Stimulated activated CD8-positive, alpha-beta memory T cell treated with anti-CD3 and anti-CD28 coated beads, Interleukin-12 subunit alpha, Interleukin-12 subunit beta, amount 100 ng/mL, for 4 hours (primary cell): ENCODE measurements at places on chromosomes 5 and 9.

DNA sequence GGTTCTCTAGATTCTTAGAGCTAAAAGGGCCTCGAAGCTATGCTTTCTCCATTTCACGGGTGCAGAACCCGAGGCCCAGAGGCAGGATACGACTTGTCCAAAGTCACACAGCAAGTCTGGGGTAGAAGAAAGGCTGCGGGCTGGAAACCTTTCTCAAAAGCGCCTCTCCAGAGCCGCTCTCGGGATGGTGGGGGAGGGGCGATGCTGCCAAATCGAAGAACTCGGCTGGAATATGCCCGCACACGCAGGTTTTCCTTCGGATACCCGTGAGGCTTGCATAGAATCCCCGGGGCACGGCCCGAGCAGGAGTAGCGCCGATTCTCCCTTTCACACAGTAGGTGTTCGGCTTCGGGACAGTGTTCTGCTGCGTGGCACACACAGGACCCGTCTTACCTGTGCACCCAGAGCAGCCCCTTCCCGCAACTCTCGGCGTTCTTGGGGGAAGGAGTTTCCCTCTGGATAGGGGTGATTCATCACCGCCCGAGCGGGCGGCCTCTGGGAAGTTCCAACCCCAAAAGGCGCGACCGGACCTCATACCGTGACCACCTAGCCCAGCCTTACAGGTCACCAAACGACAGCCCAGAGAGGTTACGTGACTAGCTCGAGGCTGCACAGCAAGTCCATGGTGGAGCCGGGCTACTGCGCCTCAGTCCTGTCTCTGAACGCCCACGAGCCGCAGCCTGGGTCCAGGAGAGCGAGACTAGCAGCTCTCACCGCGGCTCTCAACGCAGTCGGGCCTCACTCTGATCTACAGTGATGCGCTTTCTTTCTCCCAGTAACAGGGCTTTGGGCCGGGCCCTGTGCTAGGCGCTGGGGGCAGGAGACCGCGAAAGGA is 4.1 kb downstream of the PAX5 start:
- DNase-seq, result no peak

- no peak for DNase-seq
Measured at GRCh38 chr5:71697967-71698366, 21.1 kb upstream of the CARTPT start.

- no peak for DNase-seq
Measured at GRCh38 chr9:93479726-93480125, 26.3 kb upstream of the FAM120AOS start.

DNA sequence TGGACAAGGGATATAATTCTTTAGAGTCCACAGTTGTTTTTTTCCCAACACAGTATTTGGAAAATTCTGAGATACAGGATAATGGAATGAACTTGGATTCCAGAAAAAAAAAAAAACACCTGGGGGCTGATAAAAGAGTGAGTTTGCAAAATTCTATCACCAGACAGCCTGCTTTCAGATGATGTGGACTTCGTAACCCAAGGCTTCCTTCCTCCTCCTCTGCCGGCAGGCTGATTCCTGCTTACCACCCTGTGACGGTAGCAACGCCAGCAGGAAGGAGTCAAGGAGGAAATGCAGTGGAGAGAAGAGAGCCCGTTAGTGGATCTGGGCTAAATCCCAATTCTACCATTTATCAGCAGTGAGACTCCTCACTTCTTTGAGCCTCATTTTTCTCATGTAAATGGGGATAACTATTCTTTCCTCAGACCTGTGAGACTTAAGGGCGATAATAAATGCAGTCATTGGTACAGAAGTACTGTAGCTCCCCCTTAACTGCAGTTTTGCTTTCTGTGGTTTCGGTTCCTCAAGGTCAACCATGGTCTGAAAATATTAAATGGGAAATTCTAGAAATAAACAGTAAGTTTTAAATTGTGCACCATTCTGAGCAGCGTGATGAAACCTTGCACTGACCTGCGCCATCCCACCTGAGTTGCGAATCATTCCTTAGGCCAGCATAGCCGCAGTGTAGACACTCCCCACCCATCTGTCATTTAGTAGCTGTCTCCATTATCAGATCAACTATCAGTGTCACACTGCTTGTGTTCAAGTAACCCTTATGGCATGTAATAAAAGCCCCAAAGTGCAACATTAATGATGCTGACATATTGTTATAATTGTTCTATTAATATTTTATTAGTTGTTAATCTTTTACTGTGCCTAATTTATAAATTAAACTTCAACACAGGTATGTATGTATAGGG is 71.4 kb downstream of the DCP2 start:
- DNase-seq, result no peak

GRCh38 chr9:79477955-79478771 is 93.6 kb upstream of the TLE4 start:
- DNase-seq, result no peak

GRCh38 chr9:102497709-102498108 is 497.4 kb upstream of the CYLC2 start:
- DNase-seq, result no peak

DNA sequence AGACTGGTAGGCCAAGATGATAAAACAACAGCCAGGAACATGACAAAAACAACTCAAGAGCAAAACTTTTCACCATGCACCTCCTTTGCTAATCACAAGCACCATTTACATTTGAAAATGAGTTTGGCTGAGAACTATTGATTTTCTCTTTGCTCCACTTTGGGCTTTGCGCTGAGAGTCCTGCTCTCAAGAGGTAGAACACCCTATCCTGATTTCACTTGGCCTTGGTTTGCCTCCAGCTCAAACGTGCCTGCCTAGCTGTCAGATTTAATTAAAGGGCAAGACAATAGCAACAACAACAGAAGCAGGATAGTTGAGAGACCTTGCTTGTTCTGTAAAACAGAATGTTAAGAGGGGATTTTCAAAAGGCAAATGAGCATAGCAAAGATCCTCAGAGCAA is 128.2 kb upstream of the ASTN2 start:
- no peak for DNase-seq

- no peak for DNase-seq
Measured at GRCh38 chr9:133682818-133683585, 46.8 kb downstream of the DBH start.

DNA sequence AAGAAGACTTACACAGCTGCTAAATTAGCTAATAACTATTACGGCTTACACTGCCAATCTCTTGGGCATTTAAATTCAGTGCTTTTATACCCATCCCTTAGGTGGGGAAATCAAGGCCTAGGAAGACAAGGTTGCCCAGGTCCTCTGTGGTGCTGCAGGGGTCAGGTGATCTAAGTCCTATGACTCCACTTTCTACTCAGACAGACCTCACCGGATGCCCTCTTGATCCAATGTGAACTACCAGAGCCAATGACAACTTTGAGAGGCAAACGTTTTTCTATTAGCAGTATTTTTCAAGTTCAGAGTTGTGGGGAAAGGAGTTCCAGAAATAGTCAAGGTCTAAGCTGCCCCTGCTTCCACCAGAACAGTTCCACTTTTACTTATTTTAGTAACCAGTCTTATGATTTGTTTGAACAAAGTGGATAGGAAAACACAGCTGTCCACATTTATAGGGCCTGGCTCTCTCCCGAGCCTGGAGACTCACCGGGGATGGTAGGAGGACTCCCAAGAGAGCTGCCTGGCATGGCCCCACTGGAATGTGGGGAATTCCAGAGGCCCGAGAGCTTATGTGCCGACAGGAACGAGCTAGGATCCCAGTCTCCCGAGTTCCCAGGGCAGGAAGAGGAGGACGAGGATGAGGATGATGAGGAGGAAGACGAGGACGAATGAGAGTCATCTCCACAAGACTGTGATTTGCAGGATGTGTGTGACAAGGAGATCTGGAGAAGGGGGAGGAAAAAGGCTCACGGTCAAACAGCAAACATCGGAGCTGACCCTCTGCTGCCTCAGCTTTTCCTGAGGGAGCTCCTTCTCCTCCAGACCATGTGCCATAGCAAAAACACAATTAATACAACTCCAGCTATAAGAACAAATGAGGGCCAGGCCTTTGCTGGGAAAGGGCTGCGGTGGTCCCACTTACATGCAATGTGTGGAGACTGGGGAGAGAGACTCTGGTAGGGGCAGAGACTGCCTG is 16.7 kb downstream of the FAM193B start:
- no peak for DNase-seq

DNA sequence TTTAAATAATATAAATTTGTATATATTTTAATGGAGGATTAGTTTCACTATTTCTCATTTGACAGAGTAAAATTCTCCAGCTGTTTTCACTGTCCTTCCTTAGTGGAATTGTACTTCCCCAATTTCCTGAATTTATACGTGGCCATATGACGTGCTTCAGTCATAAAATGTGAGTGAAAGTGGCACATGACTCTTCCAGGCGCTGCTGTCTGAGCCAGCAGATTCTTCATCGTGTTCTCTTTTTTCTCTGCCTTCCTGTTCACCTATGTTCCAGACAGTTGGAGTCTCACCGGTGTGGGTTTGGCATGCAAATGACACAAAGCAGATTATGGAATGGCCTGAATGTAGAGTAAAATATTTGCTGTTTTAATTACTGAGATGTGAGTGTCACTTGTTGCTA is 684.1 kb downstream of the SEMA5A start:
- no peak for DNase-seq

DNA sequence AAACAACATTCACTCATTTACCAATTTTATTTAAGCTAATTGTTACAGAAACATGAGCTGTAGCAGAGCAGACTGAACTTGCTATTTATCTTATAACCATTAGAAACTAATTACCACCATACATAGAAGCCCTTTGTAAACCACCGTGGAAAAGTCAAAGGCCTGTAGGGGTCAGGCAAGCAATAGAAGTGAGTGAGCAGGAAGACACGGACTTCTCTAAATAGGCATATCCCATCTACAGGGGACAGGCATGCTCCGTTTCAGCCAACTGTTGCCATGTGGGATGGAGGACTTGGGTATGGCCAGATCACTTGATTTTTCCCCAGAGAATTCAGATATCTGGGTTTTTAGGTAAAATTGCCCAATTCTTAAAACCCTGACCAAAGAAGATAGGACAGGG is 44.8 kb downstream of the PRRC1 start:
- no peak for DNase-seq
